Cortex of kidney (tissue), 1 donor: ENCODE measurements at places on chromosomes 11 and 22.

- DNase-seq: no peak
These were observed 31.2 kb upstream of the SNX19 start for GRCh38 chr11:130947481-130947880.

GRCh38 chr11:120066738-120067437 is 71.0 kb downstream of the TRIM29 start:
- DNase-seq: no peak

DNA sequence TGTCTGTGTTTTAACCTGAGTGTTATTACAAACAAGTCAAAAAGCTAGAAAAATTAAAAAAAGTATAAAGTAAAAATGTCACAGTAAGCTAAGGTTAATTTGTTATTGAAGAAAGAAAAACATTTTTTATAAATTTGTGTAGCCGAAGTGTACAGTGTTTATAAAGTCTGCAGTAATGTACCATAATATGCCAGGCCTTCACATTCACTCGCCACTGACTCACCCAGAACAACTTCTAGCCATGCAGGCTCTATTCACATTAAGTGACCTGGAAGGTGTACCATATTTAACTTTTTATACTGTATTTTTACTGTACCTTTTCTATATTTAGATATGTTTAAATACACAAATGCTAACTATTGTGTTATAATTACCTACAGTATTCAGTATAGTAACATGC is 14.7 kb upstream of the FDX1 start:
- DNase-seq: no peak

DNA sequence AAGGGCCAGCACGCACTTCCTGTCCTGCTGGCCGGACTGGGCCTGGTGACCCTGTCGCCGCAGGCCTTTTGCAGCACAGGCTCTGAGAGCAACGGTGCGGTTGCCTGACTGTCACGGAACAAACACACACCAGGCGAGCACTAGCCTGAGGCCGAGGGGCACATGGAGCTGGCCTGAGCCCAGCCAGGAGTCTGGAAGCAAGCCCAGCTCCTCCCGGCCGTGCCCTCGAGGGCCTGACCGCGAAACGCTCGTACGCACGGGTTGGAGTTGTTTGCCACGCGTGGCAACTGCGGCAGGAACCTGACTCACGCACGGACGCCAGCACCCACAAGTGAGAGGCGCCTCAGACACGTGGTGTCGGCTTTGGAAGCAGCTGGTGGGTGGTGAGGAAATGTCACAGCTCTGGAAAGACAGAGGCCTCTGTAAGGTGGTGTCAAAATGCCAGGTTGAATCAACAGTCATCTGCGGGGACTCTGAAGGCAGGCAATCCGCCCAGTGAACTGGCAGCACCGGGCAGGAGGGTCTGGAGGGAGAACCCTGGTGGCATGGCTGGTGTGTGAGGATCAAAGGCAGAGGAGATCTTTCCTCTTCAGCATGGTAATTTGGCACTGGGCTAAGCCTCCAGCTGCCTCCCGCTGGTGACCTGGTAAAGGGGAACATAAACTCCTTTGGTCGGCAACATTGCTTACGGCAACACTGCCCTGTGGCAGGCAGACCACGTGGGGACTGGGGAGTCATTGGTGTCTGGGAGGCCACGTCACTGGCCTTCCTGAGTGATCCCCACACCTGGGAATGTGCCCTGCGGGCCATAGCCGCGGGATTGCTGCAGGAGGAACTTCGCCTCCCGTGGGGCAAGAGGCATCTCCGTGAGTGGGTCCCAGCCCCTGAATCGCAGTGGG is 15.3 kb upstream of the IL17REL start:
- DNase-seq: no peak

GRCh38 chr11:123195188-123196059 is at the start of gene CLMP:
Gene CLMP (minus strand): TSS chr11:123195248. CDS start chr11:123194940, 308 bp downstream.
- DNase-seq: no peak

DNA sequence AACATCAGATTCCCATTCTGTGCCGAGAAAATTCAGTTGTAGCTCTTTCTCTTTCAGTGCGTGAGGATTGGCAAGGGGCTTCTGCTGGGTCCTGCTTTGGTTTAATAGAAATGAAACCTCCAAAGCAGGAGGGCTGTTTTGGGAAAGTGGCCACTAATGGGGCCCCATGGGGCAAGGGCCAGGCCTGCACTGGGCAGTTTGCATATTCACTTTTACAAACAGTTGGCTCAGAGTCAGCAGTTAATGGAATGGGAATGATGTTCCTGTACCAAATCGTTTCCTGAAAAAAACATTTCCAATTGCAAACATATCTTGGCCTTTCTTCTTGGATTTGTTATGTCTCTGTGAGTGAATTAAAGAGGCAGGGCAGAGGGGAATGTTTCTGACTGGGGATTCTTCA is 92.1 kb downstream of the PARVA start:
- DNase-seq: no peak

DNA sequence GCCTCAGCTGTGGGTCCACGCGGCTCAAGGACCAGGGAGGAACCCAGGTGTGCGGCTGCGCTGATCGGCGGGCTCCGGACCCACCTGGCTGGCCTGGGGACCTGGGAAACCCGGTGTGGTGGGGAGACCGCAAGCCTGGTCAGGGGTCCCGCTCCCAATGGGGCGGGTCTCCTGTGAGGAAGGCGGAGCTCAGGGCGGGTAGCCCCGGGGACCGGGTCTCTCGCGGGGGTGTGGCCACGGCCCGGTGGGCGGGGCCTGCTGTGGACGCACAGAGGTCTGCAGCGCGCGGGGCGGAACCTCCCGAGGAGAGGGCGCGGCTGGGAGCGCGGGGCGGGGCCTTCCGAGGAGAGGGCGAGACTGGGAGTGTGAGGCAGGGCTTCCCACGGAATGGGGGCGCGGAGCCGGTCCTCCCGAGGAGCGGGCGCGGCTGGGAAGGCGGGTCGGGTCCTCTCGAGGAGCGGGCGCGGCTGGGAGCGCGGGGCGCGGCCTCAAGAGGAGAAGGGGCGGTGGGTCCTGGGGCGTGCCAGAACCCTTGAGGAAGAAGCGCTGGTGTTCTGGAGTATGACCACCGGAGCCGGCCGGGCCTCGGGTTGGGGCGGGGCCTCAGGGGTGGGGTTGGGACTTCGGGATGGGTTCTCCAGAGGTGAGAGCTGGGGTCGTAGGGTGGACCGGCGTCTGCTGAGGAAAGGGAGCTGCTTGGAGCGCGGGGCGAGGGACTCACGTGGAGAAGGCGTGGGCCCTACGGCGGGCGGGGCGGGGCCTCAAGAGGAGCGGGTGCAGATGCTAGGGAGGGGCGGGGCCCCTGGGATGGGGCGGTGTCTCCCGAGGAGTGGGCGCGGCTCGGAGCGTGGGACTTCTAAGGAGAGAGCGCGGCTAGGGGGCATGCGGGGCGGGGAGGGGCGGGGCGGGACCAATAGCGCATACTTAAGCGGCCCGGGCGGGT is 20.8 kb downstream of the DGCR6L start:
- no peak for DNase-seq

GRCh38 chr22:29202212-29203192 is 3.2 kb upstream of the EMID1 start:
- DNase-seq: no peak

- no peak for DNase-seq
These were observed 56.9 kb upstream of the CSNK2A3 start for GRCh38 chr11:11409901-11410300.

GRCh38 chr22:29377979-29378378 is 10.4 kb downstream of the AP1B1 start:
- no peak for DNase-seq
